ENCODE measurements at places on chromosomes 2 and 18. TPM values are rescaled to one million over a fixed set of nuclear protein-coding genes. Genes with fewer than 3 reads are reported as not detected.

DNA sequence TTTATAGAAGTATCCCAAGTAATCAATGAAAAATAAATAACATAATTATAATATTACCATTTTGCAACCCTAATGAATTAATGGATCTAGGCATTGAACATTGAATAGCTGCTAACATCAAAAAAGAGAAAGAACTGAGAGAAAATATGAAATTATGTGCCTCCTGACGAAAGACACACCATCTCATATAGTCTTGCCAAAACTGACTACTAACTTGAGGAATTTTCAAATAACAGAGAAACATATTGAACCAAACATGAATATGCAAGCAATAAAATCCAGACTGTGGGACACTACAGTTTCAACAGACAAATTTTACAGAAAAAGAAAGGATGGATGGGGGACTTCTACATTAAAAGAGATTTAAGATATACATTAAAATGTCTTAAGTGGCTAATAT lies 165.7 kb downstream of the WDPCP start:
- DNase-seq = no peak

GRCh38 chr18:49663899-49664890 lies 102.3 kb downstream of the LIPG start:
- DNase-seq = no peak

GRCh38 chr2:1528273-1529064 lies 115.2 kb downstream of the TPO start:
- DNase-seq = no peak

GRCh38 chr18:41695441-41695840 lies 259.6 kb upstream of the PIK3C3 start:
- DNase-seq = no peak

The MC5R gene
- total RNA-seq = not detected

The GPR75 gene
- 6.7 TPM for total RNA-seq

DNA sequence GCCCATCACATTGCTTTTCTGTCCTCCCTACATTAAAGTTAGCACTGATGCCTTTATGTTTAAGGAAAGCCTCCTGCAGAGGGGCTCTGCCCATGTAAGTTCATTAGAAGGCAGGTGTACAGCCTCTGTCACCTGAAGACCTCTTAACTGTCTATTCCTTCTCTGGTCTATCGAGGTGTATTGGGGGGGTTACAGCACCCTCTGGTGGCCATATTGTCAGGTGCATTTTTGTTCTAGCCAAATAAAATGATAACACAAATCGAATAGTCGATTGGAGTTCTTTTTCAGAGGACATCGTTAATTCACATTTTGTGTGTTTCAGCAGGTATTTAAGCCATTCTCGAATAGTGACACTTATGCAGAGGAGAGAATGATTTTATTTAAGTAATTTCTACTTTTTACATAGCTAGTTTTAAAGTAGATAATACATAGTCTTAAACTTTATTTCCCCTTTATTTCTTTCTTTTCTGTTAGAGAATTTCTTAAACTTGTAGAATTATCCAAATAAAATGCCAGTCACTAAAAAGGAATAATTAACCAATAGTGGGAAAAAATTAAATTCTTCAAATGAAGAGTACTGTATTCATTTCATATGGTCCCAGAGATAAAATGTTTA lies 136.8 kb downstream of the NEDD4L start:
- no peak for DNase-seq

GRCh38 chr2:28164280-28164801 lies 228.3 kb upstream of the FOSL2 start:
- no peak for DNase-seq

- no peak for DNase-seq
Observed at GRCh38 chr2:221517696-221518151, 54.4 kb downstream of the EPHA4 start.

DNA sequence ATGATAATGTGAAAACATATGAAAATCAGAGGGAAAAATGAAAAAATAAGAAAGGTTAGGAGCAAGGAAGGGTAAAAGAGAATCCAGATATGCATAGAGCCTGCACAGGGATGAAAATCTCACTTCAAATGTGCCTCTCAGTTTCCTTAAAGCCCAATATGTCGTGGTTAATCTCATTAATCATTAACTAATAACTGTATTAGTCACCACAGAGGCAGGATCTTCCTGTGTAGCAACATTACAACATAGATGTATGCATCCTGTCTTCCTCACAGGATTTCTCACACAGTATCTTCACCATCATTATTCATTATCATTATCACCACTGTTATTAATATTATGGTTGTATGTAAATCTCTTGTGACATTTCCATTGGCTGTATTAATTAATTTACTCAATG lies 361.2 kb upstream of the SOX11 start:
- DNase-seq = no peak

DNA sequence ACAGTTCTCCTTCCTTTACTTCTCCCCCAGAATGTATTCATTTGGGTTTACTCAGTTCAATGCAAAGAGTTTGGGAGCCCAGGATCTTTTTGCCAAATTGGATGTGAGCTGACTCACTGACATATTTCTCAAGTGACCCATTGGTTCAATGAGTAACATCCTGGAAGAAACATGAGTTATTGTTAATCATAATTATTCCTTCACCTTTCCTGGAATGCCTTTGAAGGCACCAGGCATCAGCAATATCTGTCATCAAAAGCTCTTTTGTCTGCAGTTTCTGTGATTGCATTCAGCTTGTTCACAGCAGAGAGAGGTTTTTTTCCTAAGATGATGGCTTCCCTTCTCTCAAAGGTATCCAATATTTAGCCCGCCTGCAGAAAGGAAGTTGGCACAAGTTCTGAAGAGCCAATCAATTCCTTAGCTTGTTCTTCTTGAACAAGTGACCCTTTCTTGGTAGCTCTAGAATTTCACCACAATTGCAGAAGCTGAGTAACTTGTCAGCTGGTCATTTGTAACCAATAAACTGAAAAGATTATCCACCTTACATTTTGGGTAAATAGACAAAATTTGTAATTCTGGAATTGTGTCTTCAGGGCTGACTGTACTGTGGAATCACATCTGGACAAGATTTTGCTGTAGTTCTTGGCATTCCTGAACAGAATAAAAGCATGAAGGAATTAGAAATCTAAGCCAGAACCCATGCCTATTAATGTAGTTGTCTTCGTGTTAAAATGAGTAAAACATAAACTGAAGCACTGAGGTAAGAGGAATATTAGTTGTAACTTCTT lies 72.2 kb upstream of the TMEM17 start:
- DNase-seq = no peak

The VWA3B gene
- total RNA-seq = not detected

DNA sequence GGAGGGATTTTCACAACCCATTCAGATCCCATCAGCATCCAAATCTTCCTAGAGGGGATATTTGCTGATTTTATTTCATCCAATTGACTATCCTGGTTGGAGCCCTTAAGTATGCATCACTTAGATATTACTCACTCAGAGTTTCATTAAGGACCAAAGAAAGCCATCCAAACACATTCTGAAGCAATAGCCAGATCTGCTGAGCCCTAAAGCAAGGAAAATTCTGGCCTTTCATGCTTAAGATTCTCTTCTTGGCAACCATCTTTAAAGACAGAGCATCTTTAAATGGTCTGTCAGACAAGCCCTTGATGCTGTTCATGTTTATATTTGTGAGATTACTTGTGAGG lies 40.9 kb upstream of the C1D start:
- DNase-seq = no peak

The LHCGR gene
- total RNA-seq = not detected

- DNase-seq = no peak
Observed at GRCh38 chr2:86750240-86750839, 30.2 kb downstream of the RMND5A start.

GRCh38 chr2:18435426-18436037 lies 124.9 kb downstream of the RDH14 start:
- no peak for DNase-seq

DNA sequence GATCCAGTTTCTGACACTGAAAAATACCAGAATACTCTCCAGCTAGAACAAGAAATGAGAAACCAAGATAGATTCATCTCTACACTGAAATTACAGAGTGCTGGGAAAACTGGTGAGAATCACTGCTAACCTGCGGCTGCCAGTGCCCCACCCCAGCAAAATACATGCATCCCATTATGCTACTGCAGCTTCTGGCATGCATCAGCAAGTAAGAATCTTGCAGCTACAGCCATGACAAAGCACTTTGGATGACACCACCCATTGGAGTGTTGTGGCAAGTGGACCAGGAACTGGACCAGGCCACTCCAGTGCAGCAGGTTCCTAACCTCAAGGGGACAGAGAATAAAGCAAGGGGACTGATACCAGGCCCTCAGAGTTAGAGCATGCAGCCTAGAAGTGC lies 378.8 kb upstream of the ETAA1 start:
- no peak for DNase-seq

GRCh38 chr18:75253784-75254183 lies 43.2 kb downstream of the TSHZ1 start:
- no peak for DNase-seq

DNA sequence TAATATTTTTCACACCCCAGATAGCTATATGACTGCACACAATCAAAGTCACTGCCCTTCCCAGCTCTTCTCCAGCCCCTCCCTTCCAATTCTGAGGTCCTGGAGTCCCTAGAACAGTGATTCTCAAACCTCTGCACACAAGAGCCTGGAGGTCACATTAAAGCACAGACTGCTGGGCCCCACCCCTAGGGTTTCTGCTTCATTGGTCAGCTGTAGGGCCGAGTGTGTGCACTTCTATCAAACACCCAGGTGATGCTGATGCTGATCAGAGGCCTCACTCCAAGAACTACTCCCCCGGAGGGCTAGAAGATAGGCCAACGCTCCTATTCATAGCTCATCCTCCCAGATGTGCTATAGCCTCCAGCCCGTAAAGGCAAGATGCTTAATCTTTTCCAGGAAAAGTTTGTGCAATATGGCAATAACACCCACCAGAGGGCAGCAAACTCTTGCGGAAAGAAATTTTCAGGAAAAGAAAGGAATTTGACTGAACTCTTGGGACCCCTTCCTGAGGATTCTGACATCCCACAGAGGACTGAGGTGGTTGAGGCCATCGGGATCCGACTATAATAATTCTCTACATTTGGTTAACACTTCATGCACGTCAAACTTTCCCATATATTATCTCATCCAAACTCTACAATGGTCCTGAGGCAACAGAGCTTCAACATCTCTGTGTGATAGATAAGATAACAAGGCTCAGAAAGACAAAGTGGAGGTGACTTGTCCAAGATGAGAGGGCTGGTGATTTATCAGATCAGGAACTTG lies 194.2 kb upstream of the PKDCC start:
- no peak for DNase-seq

GRCh38 chr2:205989271-205990071 lies 96.5 kb downstream of the INO80D start:
- no peak for DNase-seq

- no peak for DNase-seq
Observed at GRCh38 chr2:110888411-110888810, 156.0 kb downstream of the ACOXL start.

The PPIL3 gene
- 25.5 TPM for total RNA-seq

- DNase-seq = no peak
Observed at GRCh38 chr18:48365965-48366364, 43.2 kb downstream of the ZBTB7C start.

- no peak for DNase-seq
Observed at GRCh38 chr2:233519787-233520611, 46.6 kb downstream of the USP40 start.

The CNTNAP5 gene
- not detected for total RNA-seq

DNA sequence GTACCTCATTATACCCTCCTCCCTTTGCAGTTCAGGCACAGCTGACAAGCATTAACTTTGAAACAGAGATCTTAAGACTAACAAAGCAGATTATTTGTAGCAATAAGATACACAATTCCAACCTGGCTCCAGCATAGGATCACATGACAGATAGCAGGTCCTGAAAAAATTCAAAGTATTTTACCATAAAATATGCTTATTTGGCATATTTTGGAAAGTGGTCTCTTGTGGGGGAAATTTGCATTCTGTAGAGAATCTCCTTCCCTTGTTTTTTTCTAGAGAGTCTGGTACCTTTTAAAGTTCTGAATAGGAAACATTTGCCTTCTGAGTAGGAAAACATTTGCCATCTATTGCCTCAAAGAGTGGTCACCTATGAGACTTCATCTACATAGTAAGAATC lies 212.8 kb upstream of the SH3BP4 start:
- DNase-seq = no peak

The RGPD4 gene
- not detected for total RNA-seq

GRCh38 chr2:103346780-103347179 lies 584.9 kb downstream of the TMEM182 start:
- DNase-seq = no peak

The MAP3K19 gene
- not detected for total RNA-seq

- DNase-seq = no peak
Observed at GRCh38 chr18:11146238-11146946, 3.0 kb downstream of the PIEZO2 start.

DNA sequence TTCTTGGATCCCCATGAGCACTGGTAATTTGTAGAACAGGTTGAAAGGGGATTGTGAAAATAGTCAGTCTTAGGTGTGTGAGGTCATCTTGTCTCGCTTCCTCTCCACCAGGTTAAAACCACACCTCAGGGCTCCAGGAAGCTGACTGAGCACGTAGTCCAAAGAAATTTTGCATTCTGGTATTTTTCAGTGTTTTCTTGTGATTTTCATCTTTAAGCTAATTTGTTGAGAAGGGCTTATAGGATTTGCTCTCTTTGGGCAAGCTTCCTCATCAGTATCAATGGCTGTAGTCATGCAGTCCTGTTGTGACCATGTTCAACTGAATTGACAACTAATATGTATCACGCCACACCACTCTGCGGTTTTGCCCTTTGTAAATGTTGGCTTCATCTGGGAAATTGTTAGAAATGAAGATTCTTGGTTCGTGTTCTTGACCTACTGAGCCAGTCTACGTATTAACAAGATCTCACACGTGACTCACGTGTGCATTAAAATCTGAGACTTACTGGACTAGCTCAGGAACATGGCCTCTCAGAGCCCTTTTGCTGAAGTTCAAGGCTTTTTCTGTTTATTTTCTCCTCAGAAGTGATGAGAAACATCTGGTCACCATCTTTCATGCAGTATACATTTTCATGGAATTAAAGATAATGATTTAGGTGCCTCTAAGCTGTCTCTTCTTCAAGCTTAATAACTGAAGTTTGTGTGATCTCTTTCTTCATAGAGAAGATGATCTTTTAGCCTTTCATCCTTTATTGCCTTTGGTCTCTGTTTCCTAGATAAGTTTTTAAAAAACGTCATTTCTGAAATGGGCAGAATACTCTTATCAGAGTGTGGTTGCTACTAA lies 32.8 kb downstream of the FMNL2 start:
- no peak for DNase-seq

The SCN9A gene
- 3.8 TPM for total RNA-seq

GRCh38 chr2:10832203-10832936 lies 19.8 kb upstream of the PDIA6 start:
- no peak for DNase-seq

- DNase-seq = no peak
Observed at GRCh38 chr2:10880586-10881321, 31.0 kb upstream of the KCNF1 start.
